ENCODE measurements at places on chromosomes 5 and 9.

DNA sequence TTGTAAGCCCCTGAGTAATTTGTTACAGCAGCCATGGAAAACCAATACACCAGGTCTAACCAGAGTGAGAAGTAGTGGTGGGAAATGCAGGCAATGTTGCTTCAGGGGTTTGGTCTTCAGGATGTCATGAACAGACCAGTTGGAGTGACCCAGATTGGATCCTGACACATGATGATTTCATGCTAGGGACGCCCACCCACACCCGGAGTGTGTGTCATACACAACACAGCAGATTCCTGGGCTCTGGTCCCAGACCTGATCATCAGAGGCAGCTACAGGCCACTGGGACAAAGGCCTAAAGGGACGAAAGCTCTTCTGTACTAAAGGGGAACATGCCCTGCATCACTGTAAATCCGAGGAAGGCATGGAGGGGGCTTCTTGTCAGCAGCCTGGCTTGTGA lies 194.2 kb downstream of the NSG2 start:
- DNase-seq: no peak

- DNase-seq: no peak
Observed at GRCh38 chr5:149961186-149961685, 678 bp downstream of the SLC26A2 start.

DNA sequence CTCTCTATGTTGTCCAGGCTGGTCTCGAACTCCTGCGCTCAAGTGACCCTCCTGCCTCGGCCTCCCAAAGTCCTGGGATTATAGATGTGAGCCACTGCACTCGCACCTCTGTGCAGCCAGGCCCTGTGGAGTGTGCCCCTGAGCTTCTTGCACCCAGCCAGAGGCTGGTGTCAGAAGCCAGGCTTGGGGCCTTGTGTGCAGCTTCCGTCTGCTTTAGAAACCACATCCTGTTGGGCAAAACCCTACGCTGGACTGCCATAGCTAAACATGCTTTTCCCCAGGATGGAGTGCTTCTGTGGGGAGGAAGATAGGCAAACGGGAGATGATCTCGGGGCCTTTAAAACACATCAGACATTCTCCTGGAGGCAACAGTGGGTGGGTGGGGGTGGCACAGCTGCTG lies 40.1 kb downstream of the PRRT1B start:
- no peak for DNase-seq

GRCh38 chr5:158979749-158980521 lies 119.8 kb downstream of the EBF1 start:
- DNase-seq: peak; percentile 10

Data from HTR-8/SVneo (cell line).